Metanephros (tissue), 2 donors: ENCODE measurements at places on chromosomes 6 and 20. TPM values are rescaled to one million over a fixed set of nuclear protein-coding genes. Genes with fewer than 3 reads are reported as not detected.

BPIFB1 gene
- not detected for total RNA-seq

SLPI gene
- total RNA-seq: 2.8 TPM

CLDN20 gene
- 0.29 TPM for total RNA-seq

RUNX2 gene
- total RNA-seq: 3.3 TPM

SCUBE3 gene
- total RNA-seq: 26.9 TPM

BPI gene
- 6.4 TPM for total RNA-seq

NKAIN2 gene
- 12.4 TPM for total RNA-seq

SOBP gene
- total RNA-seq: 20.4 TPM

MCCD1 gene
- 9.8 TPM for total RNA-seq

CDH4 gene
- total RNA-seq: 4.8 TPM

SLC22A23 gene
- 16.2 TPM for total RNA-seq

DEFB132 gene
- 0.18 TPM for total RNA-seq

ZNF451 gene
- total RNA-seq: 82.0 TPM

CHRNA4 gene
- total RNA-seq: 13.1 TPM

SPEF1 gene
- total RNA-seq: 1.9 TPM

RBM24 gene
- 48.2 TPM for total RNA-seq

CNKSR3 gene
- total RNA-seq: 25.0 TPM

FOXC1 gene
- total RNA-seq: 49.3 TPM

NKX2-4 gene
- total RNA-seq: not detected

KIAA0408 gene
- 5.1 TPM for total RNA-seq

MYL9 gene
- 19.2 TPM for total RNA-seq

FAM162B gene
- 13.5 TPM for total RNA-seq

AURKA gene
- 9.2 TPM for total RNA-seq

MUC21 gene
- total RNA-seq: not detected

IL17F gene
- total RNA-seq: not detected

SEMG1 gene
- total RNA-seq: not detected

GMPR gene
- total RNA-seq: 19.2 TPM

ZNF311 gene
- 2.6 TPM for total RNA-seq

SLA2 gene
- total RNA-seq: 0.64 TPM

BEND3 gene
- 7.6 TPM for total RNA-seq

CALHM4 gene
- not detected for total RNA-seq
